ENCODE measurements at places on chromosomes 12 and 14. TPM values are rescaled to one million over a fixed set of nuclear protein-coding genes. Genes with fewer than 3 reads are reported as not detected.

DNA sequence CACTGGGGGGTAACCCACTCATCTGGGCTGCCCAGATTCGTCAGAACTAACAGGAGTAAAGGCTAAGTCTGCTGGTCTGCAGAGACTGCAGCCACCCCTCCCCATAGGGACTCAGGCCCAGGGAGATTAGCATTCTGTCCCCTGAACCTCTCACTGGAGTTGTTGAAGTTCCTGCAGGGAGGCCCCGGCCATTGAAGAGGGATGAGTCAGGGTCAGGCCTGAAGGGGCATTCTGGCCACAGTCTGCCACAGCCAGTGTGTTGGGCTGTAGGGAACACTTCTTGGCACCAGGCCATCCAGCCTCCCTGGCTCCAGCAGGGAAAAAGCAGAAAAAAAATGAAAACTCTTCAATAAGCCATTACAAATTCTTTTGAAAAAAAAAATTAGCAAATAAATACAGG is 35.3 kb downstream of the KLRK1 start:
- no peak for ATAC-seq

- no peak for ATAC-seq
These were observed 106.4 kb downstream of the PCNX1 start for GRCh38 chr14:71013551-71014192.

DNA sequence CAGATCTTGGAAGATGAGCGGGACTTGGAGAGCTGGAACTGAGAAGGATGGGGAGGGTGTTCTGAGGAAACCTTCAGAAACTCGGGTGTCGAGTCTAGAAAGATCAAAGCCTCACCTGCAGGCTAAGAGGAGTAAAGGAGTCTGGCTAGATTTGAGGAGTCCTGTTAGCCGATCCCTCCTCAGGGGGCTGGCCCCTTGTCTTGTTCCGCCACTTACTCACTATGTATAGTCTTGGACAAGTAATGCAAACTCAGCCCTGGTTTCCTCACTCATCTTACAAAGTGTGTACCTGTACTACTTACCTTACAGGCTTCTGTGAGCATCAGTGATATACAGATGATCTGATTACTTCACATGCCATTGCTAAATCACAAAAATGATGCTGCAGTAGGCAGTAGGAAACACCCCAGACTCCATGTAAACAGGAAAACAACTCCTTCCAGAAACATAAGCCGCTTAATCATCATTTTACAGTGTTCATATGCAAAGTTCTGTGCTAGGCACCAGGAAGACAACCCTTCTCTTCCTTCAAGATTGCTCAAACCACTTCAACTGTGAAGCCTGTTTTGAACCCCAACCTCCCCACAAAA is 2.0 kb upstream of the SPTLC2 start:
- peak; percentile 5 for ATAC-seq

DNA sequence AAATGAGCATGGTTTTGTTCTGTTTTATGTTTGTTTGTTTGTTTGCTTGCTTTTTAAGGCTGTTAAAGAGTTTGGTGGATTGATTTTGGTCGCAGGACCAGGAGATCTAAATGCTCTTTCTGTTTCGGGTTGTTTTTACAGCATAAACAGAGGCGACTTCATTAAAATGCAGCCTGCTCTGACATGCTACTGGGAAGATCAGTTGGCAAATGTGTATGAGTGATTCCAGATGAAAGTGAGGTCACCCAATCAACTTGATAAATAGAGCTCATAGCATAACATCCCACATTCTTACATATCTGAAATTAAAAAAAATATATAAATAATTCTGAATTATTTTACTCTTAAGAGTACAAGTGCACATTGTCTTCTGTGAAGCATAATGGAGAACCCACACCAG is 947.7 kb downstream of the GALC start:
- ATAC-seq = no peak

- no peak for ATAC-seq
These were observed 173.2 kb downstream of the EGLN3 start for GRCh38 chr14:33777681-33778080.

- no peak for ATAC-seq
These were observed 289.5 kb upstream of the E2F7 start for GRCh38 chr12:77354766-77355362.

DNA sequence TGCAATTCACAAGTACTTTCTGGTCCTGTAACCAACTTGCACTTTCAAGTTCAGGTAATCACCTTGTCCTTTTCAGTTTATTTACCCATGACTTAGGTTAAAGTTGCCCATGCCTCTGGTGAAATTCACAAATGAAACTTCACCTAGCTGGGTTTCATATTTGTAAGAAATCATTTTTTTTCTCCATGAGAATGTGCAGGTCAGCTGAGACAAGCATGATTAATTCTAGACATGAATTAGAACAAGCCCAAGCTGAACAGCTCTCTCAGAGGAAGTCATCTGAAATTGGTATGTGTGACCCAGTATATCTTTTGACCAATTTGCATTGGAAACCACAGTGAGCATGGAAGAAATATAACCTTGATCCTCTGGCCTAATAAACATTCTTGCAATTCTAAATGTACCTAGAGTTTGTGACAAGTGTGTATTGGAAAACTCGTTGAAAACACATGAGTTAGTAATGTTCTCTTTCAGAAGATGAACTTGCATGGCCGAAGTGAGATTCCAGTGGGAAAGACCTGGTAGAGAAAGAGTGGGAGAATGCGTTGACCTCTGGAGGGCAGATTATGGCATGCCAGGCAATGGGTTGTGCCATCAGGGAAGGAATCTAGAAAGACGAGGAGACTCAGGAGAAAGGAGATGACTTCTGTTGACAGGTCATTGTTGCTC is 486.5 kb downstream of the ZFP36L1 start:
- ATAC-seq = peak; percentile 29

DNA sequence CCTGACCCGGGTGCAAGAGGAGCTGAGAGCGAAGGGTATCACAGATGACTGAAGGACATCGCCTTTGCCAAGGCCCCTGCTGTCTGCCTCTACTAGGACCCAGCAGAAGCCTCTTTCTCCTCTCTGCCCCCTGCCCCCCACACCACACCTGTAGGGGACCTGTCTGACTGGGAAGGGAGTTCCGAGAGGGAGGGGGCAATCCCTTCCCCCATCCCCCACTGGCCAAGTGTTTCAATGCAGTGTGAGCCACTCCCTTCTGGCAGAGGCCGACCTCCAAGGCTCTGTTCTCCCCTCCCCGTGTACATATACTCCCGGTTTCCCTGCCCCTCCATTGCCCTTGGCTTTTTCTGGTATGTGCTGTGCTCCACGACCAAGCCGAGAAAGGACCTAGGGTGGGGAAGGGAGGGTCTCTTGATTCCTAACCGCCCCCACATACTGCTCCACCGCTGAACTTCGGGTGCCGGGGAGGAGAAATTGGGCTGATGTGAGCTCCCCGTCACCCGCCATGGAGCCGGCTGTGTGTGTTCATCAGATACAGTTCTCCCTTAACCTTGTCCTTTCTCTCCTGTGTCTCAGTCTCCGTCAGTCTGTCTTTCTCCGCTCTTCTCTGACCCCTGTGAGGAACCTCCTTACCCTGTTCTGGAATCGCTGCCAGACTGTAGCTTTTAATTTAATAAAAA is 2.0 kb upstream of the ARHGEF25 start:
- ATAC-seq = no peak

CD69 gene
- 0.68 TPM for total RNA-seq
